ENCODE measurements at places on chromosomes 2 and 18. TPM values are rescaled to one million over a fixed set of nuclear protein-coding genes. Genes with fewer than 3 reads are reported as not detected.

The ACTG2 gene
- 325 TPM for total RNA-seq

The IL36RN gene
- not detected for total RNA-seq

The SELENOI gene
- 7.0 TPM for total RNA-seq

- no peak for DNase-seq
- peaks cover 6% of the 10 kb centered on the region for H3K4me1 ChIP-seq
- no peak overlapping the region for H3K27ac ChIP-seq
- no peak overlapping the region for H3K4me3 ChIP-seq
Observed at GRCh38 chr2:74007121-74007520, 22.4 kb downstream of the TET3 start.

GRCh38 chr2:71938659-71939587, 208.7 kb downstream of the CYP26B1 start:
- peaks cover 14% of the 10 kb centered on the region for H3K4me1 ChIP-seq
- H3K27ac ChIP-seq: no peak overlapping the region
- no peak overlapping the region for H3K4me3 ChIP-seq
- DNase-seq: no peak
- H3K27me3 ChIP-seq: no peaks in the 10 kb centered on the region

- H3K36me3 ChIP-seq: no peaks in the 10 kb centered on the region
- DNase-seq: no peak
- no peaks in the 10 kb centered on the region for H3K27me3 ChIP-seq
- no peak overlapping the region for H3K4me3 ChIP-seq
- no peak overlapping the region for H3K27ac ChIP-seq
Observed at GRCh38 chr18:9020221-9020620, 82.3 kb upstream of the NDUFV2 start.

- H3K27me3 ChIP-seq: no peaks in the 10 kb centered on the region
- no peak overlapping the region for H3K27ac ChIP-seq
- no peak for DNase-seq
- H3K4me3 ChIP-seq: no peak overlapping the region
- H3K36me3 ChIP-seq: no peaks in the 10 kb centered on the region
Observed at GRCh38 chr2:143629340-143629739, 500.1 kb downstream of the ARHGAP15 start.

GRCh38 chr2:101741775-101742520, 44.4 kb downstream of the MAP4K4 start:
- peaks cover 82% of the 10 kb centered on the region for H3K4me1 ChIP-seq
- H3K4me3 ChIP-seq: peak overlapping the region; percentile 24
- H3K27me3 ChIP-seq: no peaks in the 10 kb centered on the region
- peak overlapping the region; percentile 61 for H3K27ac ChIP-seq
- DNase-seq: no peak

DNA sequence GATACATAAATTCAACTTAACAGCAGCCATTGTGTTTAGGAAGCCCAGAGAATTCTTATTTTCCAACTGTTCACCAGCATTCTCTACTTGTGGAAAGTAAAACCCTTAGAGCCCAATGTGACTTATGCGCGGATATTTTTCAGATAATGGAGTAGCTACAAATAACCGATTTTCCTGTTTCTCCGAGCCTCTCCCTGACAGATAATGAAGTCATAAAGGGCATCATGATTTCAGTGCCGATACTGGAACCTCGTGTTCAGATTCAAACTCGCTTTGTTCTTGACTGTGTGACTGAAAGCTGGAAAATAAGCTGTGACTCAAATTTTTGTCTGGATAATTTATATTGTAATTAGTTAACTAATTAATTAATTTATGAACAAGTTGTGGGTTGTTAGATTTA, 228.2 kb downstream of the VAPA start:
- H3K27me3 ChIP-seq: no peaks in the 10 kb centered on the region
- H3K4me3 ChIP-seq: peak overlapping the region; percentile 54
- no peaks in the 10 kb centered on the region for H3K36me3 ChIP-seq
- H3K27ac ChIP-seq: peak overlapping the region; percentile 55
- peaks cover 33% of the 10 kb centered on the region for H3K4me1 ChIP-seq

Measured in thoracic aorta (tissue), 2 donors.